ENCODE measurements at places on chromosomes 12 and 14. TPM values are rescaled to one million over a fixed set of nuclear protein-coding genes. Genes with fewer than 3 reads are reported as not detected.

Gene ANKS1B
- total RNA-seq, result 0.86 TPM

Gene KRT77
- not detected for total RNA-seq

Gene RNU4-1
- 3,380 TPM for total RNA-seq

Gene OR4E2
- total RNA-seq, result not detected

Gene TAS2R20
- total RNA-seq, result 2.3 TPM

Gene HOXC12
- total RNA-seq, result not detected

Gene KRT85
- not detected for total RNA-seq
